ENCODE measurements at places on chromosomes 11 and 22.

DNA sequence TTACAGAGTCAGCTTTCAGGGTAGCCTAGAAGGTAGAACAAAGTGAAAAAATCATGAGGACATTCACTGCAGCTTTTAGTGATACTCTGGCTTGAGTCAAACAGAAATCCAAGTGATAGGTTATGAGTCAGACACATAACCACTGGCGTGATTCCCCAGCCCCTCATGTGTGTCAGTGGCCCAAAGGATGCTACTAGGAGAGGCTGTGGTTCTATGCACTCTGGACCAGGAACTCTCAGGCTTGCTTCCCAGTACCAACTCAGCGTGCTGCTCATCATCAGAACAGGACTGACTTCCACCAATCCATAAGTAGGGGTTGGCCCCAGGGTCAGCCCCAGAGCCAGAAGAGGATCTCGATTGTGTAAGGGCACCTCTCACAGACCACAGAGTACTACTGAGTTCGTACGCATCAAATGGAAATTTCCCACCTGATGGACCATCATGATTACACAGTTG, 116.8 kb downstream of the MED15 start:
- no peak for DNase-seq

GRCh38 chr11:85783758-85784157, 27.2 kb downstream of the SYTL2 start:
- no peak for DNase-seq

DNA sequence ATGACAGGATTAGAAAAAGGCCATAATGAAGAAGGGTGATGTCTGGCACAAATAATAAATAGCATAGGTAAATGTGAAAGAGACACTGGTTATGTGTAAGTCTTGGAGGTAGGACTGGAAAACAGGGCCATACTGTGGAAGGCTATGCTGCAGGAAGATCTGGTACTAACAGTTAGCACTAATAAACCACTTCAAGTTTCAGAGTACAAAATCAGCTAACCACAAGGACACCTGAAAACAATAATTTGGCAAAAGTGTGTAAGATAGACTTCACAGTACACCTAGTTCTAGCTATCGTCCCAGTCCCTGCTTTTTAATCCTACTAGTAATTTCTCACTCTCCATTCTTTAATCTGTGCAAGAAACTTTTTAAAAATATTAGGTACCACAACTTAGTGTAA, 44.3 kb downstream of the CWF19L2 start:
- no peak for DNase-seq

DNA sequence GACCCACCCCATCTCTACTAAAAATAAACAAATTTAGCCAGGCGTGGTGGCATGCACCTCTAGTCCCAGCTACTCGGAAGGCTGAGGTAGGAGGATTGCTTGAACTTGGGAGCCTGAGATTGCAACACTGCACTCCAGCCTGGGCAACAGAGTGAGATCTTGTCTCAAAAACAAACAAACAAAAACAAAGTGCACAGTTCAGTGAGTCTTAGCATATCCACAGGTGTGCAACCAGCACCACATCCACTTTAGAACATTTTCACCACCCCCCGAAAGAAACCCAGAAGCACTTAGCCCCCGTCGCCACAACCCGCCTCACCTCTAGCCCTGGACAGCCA, 27.4 kb downstream of the MB start:
- DNase-seq, result no peak

DNA sequence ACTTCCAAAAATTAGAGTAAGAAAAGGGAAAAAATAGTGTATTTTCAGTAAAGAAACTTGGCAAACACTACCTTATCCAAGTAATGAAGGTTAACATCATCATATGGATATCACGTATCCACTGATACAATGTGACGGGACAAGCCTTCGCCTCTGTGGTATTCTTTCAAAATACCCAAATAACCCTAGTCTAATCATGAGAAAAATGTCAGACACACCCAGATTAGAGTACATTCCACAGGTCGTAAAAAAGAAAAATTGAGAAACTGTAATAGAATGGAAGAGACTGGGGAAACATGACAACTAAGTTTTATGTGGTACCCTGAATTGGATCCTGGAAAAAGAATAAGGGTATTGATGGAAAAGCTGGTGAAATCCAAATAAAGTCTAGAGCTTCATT, 48.9 kb downstream of the NARS2 start:
- no peak for DNase-seq

DNA sequence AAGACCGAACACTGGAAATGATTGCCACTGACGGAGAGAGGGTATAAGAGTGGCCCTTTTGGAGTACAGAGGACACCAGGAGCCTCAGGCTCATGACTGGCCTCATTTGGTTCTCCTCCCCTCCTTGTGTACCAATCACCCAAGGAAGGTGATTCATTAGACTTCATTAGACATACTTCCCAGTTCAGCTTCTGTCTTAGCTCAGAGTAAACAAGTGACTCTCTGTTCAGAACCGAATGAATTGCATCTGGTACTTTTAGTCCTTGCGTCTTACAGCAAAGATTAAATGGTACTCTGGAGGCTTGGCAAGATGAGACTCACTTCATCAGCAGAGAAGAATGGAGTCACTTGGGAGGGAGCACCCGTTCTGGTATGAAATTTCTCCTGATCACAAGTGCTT, 75.2 kb downstream of the ZNRF3 start:
- no peak for DNase-seq

GRCh38 chr11:133943950-133944698, 12.6 kb downstream of the IGSF9B start:
- no peak for DNase-seq

DNA sequence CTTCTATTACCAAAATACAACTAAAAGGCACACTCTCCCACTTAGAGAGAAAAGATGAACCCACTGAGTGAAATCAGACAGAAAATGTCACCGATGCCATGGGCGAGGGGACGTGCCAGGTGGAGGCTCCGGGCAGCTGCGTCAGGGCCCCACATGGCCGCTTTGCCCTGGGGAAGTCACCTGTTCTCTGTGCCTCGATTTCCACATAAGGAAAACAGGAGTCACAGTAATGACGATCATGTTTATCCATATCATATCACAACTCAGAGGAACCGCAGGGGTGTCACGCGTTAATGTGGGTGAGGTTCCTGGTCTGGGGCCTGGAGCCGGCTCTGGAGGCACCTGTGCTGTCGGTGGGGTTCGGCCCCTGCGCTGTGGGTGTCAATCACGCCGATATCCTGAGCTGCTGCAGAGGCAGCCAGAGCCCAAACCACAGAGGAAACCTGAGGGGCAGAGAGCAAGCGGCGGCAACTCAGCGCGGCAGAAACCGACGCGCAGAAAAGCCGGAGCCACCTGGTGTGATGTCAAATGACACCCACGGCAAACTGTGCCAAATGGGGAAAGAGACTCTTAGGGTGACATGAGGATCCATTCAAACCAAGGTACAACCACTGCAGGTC, 243.7 kb downstream of the BRD1 start:
- DNase-seq, result no peak

DNA sequence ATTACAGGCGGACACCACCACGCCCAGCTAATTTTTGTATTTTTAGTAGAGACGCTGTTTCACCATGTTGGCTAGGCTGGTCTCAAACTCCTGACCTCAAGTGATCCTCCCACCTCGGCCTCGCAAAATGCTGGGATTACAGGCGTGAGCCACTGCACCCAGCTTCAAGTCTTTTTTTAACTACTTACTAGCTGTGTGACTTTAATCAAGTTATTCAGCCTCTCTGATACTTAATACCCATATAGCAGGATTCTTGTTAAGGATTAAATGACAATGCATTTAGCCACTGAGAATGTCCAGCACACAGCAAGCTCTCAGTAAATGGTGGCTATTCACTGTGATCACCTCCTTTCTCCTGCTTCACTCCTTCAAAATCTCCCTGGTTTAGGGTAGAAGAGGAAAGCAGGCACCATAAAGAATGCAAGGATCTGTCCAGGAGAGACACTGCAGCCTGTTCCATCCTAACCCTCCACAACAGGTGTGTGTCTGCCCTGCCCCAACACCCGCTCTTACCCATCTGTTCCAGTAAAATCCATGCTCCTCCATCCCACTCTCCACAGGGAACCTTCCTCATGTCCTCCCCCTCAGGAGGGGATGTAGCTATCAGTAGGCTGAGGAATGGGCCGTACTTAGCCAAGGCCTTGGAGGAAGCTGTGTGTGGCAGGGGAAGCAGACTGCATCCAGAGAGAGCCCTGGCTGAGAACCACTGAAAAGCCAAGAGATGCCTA, 69.3 kb downstream of the MICAL3 start:
- DNase-seq, result no peak

DNA sequence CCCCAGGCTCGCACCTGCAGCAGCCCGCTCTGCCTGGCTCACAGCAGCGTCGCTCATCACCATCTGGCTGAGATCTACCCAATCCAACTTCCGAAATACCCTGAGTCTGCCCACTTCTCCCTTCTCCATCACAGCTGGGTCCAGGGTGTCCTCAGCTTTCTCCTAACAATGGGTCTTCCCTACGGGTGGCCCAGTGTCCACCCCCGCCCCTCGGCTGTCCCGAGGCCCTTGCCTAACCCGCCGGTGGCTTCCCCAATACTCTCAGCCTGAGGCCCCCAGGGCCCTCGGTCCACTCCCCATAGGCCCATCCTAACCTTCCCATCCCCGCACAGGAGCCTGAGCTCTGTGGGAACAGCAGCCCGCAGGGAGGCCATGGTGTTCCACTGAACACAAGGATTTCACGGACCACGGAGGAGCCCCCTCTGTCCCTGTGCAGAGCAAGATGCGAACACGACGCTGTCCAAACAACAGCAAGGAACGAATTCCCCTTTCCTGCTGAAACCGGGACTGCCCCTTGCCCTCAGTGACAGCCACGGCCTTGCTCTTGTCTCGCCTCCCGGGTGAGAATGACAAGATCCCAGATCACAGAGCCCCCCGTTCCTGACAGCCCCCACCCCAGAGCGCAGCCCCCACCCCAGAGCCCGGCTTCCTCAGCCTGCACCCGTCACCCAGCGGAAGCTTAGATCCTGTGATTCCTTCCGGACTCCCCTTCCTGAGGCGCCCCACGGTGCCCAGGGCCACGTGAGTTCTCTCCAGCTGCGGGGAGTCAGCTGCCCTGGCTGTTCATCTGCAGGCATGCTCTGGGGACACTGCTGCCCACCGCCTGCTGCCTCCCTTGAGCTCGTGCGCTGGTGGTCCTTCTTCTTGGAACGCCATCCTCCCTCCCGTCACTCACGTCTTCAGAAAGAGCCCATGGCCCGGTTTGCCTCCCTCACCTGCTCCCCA, 48.8 kb upstream of the CARS1 start:
- no peak for DNase-seq

- no peak for DNase-seq
These were observed 219.7 kb upstream of the ANO3 start for GRCh38 chr11:26112264-26112663.

DNA sequence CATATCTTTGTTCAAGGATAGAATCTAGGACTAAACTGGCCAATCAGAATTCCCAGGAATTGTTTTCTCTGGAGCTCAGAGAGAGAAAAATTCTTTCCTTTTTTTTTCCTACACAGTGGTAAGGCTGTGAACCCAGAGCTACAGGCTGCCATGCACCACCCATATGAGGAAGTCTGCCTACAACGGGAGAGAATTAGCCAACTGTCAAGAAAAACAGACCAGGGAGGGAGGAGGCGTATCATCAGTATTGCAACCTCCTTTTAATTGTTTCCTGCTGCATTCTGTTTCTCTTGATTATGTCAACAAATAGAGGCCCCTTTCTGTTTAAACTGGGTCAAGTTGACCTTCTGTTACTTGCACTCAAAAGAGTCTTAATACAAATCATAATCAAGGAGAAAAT, 176.5 kb upstream of the UBASH3B start:
- DNase-seq, result no peak

- no peak for DNase-seq
These were observed 16.2 kb upstream of the ACCSL start for GRCh38 chr11:44031549-44031948.

DNA sequence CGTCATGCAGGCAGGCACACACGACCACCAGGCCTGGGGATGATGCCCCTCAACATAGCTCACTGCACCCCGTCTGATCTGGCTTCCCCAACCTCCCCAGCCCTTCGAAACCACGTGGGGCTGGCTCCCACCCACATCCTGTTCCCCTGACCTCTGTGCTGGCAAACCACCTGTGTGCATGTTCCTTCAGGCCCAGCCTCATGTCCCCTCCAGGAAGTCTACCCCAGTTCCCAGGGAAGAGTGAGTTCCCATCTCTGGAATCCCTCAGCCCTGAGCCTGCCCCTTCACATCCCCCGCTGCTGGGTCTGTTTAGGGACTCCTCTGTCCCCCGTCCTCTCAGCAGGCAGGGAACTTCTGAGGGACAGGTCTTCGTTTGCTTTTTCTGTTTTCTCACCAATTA, 7.1 kb downstream of the SLC7A4 start:
- DNase-seq, result no peak

DNA sequence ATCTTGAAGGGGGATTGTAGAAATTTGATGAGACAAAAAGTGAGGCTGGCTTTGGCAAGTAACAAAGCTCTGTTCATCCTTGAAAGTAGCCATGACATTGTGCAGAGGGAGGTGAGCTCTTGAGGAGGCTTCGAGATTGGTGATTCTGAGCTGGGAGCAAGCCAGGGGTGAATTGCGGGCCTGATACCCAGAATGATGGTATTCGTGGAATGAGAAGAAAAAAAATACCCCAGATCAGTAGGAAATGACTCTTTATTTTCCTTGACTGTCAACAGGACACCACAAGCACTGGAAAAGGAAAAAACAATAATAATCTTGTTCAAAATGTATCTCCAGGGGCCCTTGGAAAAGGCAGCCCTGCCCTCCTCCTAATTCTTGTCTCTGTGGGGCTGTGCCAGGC, 62.7 kb downstream of the TSPAN18 start:
- no peak for DNase-seq

DNA sequence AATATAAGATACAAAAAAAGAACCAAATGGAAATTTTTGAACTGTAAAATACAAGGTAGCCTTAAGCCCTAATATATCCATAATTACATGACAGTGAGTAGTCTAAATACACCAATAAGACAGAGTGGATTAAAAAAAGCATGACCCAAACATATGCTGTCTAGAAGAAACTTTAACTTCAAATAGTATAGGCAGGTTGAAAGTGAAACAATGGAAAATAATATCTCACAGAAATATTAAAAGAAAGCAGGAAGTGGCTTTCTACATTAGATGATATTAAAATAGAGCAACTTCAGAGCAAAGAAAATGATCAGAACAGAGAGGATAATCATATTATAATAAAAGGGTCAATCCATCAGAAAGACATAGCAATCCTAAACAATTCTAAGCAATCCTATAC, 21.8 kb downstream of the DCUN1D5 start:
- no peak for DNase-seq

DNA sequence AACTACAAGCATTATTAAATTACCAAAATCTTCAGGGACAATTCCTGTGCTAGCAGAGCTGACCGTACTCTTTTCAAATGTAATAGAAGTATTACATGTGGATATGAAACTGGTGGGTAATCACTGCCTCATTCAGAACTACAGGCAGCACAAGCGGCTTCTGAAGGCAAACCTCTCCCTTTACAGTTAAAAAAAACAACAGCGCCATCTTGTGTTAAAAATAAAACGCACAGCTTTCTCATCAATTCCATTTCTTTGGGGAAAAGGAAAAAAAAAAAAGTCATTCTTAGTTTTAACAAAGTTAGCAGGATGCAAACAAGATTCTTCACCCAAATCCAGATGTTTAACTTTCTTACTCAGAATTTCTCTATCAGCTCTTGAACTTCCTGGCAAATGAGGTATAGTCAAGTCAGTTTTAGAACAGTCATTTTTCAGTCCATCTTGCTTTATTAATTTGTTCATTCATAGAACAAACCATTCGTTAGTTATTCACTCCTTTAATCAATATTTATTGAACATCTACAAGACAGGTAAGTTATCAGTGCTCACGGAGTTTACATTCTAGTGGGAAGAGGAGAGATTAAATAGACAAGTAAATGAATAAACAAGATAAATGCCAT, 331.8 kb upstream of the MPPED2 start:
- peak; percentile 54 for DNase-seq

- peak; percentile 12 for DNase-seq
These were observed 39.3 kb upstream of the PANX1 start for GRCh38 chr11:94089341-94089740.
